ENCODE measurements at places on chromosomes 1 and 21.

- no peak for DNase-seq
These were observed 31.9 kb downstream of the WNT9A start for GRCh38 chr1:227915564-227916553.

DNA sequence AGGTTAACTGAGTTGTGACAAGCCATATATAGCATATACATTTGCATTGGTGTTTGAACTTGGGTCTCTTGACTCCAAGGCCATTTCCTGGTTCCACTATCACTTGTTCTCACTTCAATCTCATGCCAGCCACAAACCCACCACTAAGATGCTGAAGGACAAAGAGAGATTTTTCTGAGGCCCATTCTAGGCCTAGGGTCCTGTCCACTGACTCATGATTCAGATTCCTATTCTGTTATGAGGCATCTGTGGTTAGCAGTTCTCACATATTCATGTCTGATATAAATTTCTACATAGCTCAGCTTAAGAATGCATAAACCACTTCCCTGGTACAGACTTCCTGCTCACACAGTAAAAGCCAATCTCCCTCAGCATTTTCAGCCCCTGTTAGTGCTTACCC, 326.1 kb upstream of the BEND5 start:
- no peak for DNase-seq

- peak; percentile 43 for DNase-seq
These were observed 256.6 kb downstream of the ST6GALNAC3 start for GRCh38 chr1:76330991-76331603.

DNA sequence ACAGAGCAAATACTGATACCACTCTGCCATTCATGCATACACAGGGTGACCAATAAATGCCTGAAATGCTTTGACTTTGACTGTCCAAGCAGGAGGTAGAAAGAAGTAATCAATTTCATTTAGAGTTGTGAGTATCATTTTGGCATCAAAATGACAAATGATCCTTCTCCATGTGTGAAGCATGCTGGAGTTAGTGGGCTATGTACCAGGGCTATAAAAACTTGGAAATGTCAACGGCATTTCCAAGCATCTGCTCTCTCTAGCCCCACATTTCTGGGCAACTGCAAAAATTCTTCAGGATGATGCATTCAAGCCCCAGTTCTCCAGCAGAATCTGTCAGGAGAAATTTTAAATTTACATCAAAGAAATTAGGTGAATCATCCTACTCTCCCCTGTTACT, 208.4 kb upstream of the PTBP2 start:
- no peak for DNase-seq

DNA sequence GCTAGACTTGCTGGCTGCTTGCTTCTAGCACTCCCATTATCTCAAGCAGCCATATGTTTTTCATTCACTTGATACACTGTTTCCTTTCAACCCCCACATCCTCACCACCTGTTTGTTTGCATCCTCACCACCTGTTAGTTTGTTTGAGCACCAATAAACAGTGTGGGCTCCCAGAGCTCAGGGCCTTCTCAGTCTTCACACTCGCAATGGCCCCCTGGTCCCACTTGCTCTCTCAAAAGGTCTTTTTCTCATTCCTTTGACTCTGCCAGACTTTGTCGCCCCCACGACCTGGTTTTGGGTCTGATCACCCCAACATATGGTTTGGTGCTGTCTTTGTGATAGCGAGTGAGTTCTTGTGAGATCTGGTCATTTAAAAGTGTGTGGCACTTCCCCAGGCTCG, 6.2 kb upstream of the PADI4 start:
- DNase-seq, result no peak

- no peak for DNase-seq
These were observed 801 bp upstream of the GORAB start for GRCh38 chr1:170530972-170531757.

DNA sequence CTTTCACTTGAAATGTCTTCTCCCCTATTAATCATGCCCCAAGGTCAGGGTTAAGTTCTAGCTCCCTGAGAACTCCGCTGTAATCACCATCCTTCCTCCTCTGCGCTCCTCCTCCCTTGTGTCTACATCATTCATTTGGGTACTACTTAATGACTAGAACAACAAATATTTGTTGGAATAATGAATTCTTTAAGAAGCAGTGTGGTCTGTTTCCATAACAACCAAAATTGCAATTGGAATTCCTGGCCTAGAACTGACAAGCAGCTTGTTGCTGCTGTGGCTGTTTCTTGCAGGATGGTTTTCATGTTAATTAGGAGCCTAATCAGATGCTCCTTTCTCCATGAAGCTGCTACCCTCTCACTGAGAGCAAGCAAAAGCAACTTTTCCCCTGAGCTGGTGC, 192.5 kb downstream of the ZZZ3 start:
- no peak for DNase-seq

DNA sequence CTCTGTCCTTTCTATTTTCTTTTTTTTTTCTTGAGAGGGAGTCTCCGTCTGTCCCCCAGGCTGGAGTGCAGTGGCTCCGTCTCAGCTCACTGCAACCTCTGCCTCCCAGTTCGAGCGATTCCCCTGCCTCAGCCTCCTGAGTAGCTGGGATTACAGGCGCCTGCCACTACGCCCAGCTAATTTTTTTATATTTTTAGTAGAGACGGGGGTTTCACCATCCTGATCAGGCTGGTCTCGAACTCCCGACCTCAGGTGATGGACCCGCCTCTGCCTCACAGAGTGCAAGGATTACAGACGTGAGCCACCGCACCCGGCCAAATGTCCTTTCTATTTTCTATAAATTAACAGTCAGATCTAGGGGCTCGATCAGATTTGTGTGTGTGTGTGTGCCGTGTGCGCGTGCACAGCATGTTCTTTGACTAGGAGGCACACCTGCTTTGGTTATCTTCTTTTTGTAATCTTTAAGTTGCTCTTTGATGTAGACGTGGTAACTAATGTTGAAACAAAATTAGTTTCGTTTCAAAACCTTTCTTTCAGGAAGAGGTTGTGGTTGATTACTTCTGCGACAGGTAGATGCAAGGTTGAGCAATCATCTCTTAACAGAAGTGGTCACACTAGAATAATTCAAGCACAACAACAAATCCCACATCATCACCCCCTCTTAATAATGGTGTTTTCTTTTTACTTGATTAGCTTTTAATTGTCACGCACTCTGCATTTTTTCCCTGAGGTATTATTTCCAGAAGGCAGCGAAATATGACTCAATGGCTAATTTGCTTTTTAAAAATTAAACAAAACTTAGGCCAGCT, 779 bp upstream of the DEGS1 start:
- no peak for DNase-seq

DNA sequence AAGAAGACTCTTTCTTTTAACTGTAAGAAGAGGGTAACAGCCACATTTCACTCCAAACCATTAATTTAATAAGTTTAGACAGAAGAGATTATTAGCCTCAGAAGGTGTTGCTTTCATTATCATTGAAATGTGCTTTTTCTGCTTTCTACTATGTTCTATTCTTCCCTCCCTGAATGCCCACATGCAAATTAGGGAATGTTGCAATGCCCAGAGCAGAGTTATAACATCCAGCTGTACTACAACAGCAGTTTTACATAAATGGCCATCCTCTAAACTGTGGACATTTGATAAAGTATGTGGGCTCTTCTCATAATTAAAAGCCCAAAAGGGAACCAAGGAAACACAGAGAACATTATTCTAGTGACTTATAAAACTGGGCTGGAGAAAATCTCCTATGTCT, 82.2 kb upstream of the SOD1 start:
- no peak for DNase-seq

- no peak for DNase-seq
These were observed 121.3 kb downstream of the HFM1 start for GRCh38 chr1:91283421-91283726.

DNA sequence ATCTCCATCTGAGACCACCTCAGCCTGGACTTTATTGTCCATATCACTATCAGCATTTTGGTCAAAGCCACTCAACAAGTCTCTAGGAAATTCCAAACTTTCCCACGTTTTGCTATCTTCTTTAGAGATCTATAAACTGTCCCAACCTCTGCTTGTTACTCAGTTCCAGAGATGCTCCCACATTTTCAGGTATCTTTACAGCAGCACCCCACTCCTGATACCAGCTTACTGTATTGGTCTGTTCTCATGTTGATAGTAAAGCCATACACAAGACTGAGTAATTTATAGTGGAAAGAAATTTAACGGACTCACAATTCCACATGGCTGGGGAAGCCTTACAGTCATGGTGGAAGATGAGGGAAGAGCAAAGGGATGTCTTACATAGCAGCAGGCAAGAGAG, 465.4 kb upstream of the PBX1 start:
- DNase-seq, result no peak

GRCh38 chr21:32713726-32714125, 14.1 kb downstream of the SYNJ1 start:
- no peak for DNase-seq

DNA sequence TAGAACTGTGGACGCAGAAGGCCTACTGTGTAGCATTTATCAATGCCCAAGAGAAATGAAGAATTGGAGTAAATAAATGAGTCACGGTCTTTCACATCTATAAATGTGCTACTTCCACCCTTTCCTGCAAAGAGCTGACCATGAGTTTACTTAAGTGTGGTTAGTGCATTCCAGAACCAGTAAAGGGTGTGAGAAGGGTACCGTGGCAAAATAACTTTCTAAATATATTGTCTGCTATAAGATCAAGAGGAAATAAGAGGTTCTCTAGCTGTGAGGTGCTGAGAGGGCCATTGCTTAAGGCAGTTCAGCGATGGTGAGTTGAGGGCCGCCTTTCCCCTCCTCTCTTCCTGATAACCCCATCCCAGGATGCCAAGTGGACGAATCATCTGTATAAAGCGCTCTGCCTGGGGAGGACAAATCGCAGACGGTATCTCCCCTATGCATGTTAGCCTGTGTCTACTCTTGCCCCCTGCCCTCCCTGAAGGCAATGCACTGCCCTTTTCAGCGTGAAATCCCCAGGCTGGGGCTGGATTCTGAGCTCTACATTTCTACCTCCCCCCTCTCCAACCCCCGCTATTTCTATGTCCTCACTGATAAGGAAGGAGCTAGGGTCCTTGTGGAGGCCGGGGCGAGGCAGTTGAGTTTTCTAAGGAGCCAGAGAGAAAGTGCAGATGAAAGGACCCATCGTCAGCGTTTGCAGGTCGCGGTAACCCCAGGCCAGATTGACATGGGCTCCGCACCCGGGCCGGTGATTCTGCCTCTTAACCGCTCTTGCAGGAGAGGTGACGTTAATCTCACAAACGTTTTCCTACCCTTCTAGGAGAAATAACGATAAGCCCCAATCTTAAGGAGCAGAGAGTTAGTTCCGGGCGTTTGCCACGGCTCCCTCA, 1.5 kb upstream of the NCAM2 start:
- DNase-seq, result no peak

GRCh38 chr1:221886743-221887414, 145.0 kb upstream of the DUSP10 start:
- DNase-seq, result no peak

DNA sequence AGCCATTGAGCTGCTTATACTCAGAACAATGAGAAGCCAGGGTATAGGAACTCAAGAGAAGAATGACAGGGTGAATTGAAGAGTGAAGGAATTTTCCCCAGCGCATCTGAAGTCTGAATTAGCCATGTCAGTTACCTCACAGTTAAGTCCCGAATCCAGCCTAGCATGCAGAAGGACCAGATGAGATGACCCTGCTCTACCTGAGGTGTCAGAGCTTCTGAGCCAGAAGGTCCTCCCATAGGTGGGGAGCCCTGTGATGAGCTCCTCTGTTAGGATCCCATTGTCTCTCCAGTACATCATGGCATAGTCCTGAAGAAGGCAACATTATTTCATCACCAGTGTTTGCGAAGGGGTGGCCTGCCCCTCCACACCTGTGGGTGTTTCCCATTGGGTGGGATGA, 68.2 kb downstream of the OVGP1 start:
- no peak for DNase-seq

DNA sequence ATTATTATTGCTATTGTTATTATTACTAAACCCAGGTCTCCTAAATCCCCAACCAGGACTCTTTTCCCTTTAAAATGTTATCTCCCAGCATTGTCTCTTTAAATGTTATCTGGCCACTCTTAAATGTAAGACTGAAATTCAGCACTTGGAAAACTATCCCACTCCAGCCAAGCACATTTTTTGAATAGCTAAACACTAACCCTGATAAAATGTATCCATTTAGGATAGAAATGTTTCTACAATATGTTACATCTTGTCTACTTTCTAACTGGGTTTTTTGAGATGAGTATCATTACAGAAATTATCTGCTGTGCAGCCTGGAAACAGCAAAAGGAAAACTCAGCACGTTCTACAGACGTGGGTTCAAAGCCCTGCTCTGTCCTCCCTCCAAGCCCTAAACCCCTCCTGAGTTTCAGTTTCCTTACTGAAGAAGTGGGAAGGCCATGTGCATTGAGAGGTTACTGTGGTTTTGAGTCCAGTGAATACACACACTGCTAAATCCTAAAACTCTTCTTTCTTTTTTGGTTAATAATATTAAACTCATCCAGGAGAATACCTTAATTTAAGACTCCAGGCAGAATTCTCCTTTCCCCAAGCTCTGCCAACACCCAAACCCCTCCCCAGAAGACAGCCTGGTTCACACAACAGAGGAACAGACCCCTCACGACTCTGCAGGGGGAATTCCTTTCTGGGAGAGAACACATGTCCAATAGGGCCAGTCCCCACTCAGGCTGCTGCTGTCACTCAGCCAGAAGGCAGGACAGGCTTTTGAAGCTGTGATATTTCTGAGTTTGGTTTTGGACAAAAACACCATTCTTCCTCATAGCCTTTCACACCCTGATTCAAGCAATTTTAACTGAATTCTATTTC, 41.9 kb downstream of the HIVEP3 start:
- DNase-seq, result no peak

DNA sequence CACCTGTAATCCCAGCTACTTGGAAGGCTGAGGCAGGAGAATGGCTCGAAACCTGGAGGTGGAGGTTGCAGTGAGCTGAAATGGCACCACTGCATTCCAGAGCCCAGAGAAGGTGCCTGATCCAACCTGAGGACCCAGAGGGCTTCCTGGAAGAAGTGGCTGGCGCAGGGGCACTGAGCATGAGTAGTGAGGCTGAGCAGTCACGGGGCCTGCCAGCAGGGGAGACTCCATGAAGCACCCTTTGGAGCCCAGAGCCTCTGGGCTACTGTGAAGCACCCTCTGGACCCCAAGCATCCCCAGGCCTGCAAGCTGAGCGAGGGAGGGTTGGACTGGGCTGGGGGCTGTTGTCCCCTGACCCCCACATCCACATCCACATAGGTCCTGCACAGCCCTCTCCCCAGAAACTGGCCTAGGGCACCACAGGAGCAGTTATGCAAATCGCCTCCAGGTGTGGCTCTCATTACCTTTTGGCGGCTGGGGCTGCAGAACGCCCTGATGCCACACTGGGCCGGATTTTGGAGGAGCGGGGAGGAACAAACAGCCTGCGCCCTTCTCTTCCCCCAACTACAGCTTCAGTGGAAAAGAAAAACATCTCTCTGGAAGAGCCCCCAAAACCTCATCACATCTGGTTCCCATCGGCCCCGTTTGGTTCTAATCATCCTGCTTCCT, 78.2 kb upstream of the TARDBP start:
- DNase-seq, result no peak

GRCh38 chr21:32868631-32869454, 97.3 kb upstream of the PAXBP1 start:
- peak; percentile 25 for DNase-seq

DNA sequence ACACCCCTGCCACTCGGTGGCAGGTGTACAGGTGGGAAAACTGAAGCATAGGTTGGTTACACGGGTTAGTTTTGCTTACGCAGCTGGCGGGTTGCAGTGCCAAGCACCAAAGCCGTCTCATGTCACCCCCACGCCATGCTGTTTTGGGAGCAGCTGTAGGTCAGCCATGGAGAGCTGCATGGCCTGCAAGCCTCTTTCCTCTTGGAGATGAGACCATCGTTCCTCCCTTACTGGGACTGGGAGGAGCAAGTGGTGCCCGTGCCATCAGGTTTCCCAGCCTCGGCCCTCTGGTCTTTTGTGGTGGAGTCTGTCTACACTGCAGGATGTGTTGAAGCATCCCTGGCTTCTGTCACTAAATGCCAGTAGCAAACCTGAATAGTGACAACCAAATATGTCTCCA, 46.9 kb downstream of the AJAP1 start:
- no peak for DNase-seq

All from HAP-1 (cell line).